ENCODE measurements at places on chromosomes 3 and 15. TPM values are rescaled to one million over a fixed set of nuclear protein-coding genes. Genes with fewer than 3 reads are reported as not detected.

The C3orf85 gene
- total RNA-seq: not detected

The SLC51A gene
- not detected for total RNA-seq

The FES gene
- 58.1 TPM for total RNA-seq

The PGBD4 gene
- total RNA-seq: 1.1 TPM

The ALPK3 gene
- total RNA-seq: 36.2 TPM

The COMMD4 gene
- total RNA-seq: 114 TPM

The ICE2 gene
- total RNA-seq: 57.0 TPM

The CHRNB4 gene
- total RNA-seq: not detected

All from endothelial cell of umbilical vein (primary cell).